ENCODE measurements at places on chromosomes 7 and 10. TPM values are rescaled to one million over a fixed set of nuclear protein-coding genes. Genes with fewer than 3 reads are reported as not detected.
A peak's percentile ranks its signal among the peaks of the same experiment; 100 is the strongest.

DNA sequence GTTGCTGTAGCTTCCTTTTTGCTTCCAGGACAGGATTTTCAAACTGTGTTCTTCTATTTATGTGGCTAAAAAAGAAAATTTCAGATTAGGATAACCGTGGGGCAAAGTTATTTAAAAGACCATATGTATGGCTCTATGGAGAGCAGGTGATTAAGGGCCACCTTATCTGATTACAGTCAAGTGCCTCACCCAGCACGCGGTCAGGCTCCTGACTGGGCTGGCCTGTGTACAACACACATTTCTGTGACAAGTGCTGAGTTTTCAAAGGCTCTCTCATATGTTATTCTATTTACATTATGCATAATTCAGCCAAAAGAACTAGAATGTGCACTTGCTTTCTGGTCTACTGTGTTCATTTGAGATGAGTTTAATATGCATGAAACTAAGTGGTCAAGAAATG is 547.4 kb downstream of the PHTF2 start:
- no peak overlapping the region for H3K4me3 ChIP-seq
- no peak for DNase-seq
- H3K27ac ChIP-seq, result no peak overlapping the region
- H3K27me3 ChIP-seq, result no peaks in the 10 kb centered on the region
- H3K4me1 ChIP-seq, result peaks cover 5% of the 10 kb centered on the region
- H3K36me3 ChIP-seq, result no peaks in the 10 kb centered on the region

DNA sequence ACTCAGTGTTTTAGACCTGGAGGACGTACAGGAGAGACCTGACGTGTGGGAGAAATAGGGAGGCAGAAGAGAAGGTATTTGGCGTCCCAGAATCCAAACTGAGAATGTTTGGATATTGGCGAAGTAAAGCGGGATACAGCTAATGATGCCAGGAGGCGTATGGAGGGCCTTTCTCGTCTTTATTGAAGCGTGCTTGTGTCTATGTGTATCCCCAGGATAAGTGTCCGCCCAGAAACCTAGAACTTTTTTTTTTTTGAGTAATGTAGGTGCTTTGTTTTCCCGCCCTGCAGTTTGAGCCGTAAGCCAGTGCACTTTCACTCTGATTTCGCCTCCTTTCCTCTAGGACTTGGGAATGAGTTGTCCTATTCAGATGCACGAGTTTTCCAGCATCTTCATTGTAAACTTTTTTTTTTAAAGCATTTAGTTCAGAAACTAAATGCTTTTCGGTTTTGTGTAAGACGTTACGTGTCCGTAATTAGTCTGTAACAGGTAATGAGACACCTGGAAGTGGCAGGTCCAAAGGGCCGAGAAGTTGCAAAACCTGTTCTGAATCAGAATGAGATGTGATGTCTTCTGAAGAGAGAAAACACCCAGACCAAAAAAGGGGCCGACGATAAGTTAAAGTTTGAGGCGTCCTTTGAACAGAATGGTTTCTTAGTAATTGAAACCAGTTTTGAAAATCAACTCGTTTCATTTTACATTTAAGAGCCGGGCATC is 746 bp downstream of the ARL5B start:
- H3K4me3 ChIP-seq, result peak overlapping the region; percentile 62
- H3K27ac ChIP-seq, result peak overlapping the region; percentile 33
- no peaks in the 10 kb centered on the region for H3K4me1 ChIP-seq
- no peaks in the 10 kb centered on the region for H3K27me3 ChIP-seq
- no peak for DNase-seq
- H3K36me3 ChIP-seq, result no peaks in the 10 kb centered on the region

DNA sequence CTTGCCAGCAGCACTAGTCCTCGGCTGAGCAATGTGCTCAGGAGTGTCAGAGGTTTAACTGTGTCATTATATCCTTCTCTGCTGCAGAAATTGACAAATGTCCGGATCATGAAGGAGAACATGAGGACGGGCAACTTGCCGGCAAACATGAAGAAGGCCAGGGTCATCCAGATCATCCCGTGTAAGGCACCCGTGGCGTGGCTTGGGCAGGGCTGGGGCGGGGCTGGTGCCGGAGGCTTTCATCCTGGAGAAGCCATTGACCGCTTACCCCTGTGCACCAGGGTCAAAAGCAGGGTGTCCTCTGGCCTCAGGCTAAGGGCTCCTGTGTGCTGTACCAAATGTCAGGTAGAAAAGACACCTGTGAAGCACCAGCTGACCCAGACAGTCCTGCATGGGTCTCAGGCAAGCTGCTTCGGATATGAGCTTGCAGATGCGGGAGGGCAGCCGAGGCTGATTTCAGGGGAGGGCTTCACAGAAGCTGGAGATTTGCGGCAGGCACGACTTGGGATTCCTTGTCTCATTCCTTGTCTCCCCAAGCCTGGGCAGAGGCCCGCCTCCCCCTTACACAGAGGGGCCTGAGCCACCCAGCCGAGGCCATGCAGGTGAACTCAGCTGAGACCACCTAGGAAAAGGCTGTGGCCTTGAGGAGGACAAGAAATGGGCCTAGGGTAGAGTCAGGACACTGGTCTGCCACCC is 55.4 kb downstream of the MKI67 start:
- no peak overlapping the region for H3K27ac ChIP-seq
- H3K4me3 ChIP-seq, result no peak overlapping the region
- no peaks in the 10 kb centered on the region for H3K27me3 ChIP-seq

The NXPH1 gene
- total RNA-seq, result not detected

DNA sequence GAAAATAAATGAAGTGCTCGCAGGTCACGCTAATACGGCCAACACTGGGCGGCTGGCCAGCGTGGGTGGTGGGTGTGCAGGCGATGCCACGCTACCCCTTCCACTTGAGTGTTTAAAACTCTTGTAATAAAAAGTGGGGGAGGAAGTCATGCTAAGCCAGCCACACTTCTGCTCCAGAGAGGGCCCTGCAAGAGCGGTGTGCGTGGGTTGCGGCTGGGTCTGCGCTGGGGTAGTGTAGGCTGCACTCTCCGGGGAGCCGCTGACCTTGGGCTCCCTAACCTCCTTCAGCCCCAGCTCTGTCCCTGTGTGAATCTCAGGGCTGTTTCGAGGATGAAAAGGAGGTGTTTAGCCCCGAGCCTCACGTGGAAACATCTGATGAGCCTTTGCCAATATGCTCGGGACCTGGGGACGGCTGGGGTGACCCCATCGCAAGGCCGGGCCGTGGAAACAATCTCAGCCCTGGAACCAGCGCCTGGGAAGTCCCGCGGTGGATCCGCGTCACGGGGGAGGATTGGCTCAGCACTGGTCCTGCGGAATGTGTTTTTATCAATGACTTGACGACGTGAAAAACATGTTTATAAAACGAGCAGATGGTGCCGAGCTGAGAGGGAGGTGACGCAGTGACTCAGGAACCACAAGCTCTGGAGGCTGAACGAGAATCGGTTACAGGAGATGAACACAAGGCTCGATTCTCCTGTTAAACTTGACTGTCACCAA is 278.5 kb downstream of the DNAJB6 start:
- no peak overlapping the region for H3K27ac ChIP-seq
- H3K4me1 ChIP-seq, result no peaks in the 10 kb centered on the region
- H3K27me3 ChIP-seq, result no peaks in the 10 kb centered on the region
- H3K36me3 ChIP-seq, result no peaks in the 10 kb centered on the region

DNA sequence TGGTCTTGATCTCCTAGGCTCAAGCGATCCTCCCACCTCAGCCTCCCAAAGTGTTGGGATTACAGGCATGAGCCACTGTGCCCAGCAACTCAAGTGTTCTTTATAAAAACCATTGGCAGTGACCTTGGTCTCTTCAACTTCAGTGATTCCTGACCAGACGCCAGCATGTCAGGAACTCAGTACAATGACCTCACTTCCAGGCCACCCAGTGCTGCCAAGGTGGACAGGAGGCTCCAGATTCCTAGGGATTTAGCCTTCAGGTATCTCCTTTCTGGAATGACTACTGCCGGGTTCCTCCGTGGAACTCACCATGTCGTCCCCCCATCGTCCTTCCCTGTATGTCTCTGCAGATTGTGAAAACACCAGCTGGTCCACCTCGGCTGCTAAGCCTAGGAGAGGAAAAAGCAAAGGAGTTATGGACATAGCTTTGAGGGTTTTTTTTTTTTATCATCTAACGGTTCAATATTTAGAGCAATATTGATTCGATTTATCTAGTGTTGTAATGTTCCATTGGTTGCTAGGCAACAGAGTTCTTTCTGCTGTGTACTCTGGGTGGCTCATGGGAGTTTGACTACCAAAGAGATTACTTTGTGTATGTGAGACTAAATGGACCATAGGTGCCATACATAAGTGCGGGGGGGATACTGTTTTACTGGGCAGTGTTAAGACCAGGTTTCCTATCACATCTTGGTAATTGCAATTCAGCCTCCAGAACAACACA is 425.8 kb upstream of the AUTS2 start:
- H3K27ac ChIP-seq, result no peak overlapping the region
- no peak for DNase-seq
- no peaks in the 10 kb centered on the region for H3K36me3 ChIP-seq
- no peaks in the 10 kb centered on the region for H3K4me1 ChIP-seq
- no peak overlapping the region for H3K4me3 ChIP-seq

DNA sequence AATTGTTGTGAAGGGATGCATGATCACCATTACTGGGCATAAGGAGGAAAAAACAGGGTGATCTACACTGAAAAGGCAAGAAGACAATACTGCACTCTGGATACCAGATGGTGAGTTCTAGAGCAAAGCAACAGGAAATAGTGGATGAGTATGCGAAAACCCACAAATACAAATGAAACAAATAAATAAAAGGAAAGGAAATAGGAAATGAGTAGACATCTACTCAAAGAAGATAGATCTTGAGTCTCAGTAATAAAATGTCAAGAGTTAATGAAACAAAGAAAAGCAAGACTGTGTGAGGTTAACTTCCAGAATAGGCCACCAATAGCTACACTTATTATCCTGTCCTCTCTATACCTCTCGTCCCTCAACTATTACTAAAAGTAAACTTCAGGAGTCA is 11.7 kb downstream of the ORC5 start:
- no peaks in the 10 kb centered on the region for H3K4me1 ChIP-seq
- H3K27me3 ChIP-seq, result no peaks in the 10 kb centered on the region

All from aorta (tissue), 5 donors.